ENCODE measurements at places on chromosomes 1 and 21.

DNA sequence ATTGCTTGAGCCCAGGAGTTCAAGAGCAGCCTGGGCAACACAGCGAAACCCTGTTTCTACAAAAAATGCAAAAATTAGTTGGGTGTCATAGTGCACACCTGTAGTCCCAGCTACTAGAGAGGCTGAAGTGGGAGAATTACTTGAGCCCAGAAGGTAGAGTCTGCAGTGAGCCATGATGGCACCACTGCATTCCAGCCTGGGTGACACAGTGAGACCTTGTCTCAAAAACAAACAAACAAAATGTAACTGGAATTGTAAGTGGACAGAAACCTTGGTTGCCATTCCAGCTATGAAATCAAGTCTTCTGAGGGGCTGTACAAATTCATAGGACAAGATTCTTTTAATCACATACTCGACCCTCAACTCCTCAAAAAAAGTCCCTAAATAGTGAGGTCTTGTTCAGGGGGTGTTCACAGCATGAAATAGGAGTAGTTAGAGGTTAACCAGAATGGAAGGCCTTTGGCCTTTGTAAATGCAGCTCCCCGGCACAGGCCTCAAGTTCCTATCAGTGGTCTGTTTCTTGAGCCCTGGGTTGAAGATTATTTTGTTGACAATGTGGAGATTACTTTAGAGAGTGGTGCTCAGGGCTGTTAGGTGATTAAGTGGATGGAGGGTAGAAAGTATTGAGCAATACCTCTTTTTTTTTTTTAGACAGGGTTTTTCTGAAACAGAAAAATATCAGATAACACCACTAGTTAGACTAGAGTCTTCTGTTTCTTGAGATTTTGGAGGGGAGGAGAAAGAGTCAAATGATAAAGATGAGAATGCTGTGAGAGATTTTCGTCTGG lies 138.7 kb upstream of the ZNF648 start:
- DNase-seq: no peak

DNA sequence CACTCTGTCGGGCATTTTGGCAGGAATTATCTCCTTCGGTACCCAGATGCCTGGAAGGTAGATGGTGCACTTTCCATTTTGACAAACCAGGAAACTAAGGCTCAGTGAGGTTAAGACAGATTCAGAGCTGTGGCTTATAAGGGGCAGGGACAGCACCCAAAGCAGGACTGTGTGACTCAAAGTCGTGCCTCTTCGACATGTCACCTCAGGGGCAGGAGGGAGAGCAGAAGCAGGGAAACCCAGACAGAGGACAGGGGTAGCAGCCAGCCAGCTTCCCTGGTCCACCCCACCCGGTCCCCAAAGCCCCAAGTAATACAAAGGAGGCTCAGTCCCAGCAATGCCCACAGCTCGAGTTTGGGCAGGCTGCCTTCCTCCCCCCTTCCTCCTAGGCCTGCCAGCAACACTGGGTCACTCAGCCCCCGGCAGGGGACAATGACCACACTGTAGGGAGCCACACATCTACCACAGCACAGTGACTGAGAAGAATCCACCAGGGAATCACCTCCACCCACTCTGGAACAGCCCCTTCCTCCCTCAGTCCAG lies 2.5 kb downstream of the RHOC start:
- DNase-seq: peak; percentile 70

- no peak for DNase-seq
These were observed 8.2 kb upstream of the MAGOH start for GRCh38 chr1:53246261-53247134.

DNA sequence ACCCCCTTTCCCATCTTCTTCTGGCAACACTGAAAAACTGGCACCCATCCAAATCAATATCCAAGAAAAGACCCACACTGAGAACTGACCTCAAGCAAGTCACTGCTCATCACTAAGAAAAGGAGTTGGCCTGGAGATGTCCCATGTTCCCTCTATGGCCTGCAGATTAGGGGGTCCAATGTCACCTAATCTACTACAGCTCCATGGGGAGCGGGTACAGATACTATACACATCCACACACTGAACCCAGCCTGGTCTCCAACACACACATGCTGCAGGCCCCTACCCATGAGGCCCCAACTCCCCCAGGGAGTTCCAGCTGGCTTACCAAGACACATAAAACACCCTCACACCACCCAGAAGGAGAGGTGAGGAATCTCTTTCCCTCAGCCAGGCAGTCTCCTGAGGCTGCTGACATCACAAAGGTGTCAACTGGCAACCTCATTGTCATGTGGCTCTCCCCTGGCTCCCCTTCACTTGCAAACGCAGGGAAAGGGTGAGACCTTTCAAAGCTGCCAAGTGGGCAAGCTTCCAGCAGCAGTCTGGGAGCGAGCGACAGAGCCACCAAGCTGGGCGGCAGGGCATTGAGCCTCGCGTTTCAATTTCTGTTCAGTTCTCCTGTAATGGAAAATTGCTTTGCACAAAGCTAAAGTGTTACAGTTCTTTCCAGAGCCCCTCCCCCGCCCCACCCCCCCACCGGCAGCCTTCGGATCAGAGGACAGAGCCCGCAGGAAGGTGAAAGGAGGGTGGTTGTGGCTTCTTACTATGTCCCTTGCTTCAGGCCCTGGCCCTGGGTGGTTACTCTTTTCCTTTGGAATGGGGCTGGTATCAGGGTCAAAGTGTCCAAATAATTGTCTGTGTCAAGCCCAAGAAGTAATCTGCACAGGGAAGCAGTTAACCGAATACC lies at the start of gene LRRC52:
Gene LRRC52, plus strand, starts transcription at position 469 of the 907 bp plus-strand sequence. Its CDS starts 297 bp downstream, at position 766.
- DNase-seq: no peak

DNA sequence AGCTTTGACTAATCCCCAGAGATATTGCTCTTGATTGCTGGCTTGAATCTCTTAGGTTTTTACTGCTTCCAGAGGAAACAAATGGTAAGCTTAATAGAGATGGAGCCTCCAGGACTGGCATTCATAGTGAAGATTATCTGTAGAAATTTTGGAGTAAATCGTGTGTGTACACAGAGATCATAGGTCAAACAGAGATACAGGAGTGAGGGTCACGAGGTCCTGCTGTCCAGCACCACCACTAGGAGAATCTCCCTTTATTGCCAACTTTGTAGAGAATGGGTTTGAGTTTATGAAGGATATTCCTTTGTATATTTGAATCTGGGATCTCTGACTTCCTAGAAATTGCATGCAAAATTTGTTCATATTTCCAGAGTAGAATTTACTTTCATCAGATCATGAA lies 7.8 kb upstream of the SERBP1 start:
- no peak for DNase-seq

- DNase-seq: peak; percentile 12
These were observed 129.7 kb upstream of the RUNX1 start for GRCh38 chr21:35178827-35179226.

DNA sequence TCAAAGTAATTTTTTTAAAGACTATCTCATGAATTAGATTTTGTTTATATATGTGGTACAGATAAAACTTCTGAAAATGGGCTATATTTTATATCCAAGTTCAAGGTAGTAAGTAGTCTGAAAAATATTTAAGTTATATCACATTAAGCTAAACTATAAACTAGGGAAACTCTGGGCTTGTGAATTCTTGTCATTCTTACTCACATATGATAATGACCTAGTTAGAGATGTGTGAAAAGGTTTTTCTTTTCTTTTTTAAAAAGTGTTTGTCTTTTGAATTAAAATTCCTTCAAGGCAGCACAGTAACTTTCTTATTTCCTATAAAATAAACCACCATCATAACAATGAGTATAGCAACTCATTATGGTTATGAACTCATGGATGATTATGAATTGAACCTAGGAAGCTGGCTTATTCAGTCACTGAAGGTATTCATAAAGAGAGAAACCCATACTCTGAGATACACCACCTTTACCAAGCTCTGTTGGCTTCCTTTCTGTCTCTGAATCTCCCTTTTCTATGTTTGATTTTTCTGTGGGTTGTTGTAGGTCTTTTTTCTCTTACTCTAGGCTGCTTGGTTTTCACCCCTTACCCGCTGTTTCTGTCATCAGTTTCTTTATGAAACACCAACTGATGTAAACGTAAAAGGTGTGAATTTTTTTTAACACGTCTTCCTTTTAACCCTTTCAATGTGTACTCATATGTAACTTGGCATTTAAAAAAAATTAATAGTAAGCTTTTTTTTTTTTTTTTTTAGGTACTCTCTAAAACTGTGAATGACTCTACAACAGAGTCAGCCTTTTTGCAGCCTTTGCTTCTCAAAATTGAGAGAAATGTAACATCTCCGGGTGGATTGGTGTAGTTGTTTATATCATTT lies 25.2 kb downstream of the IL12RB2 start:
- DNase-seq: peak; percentile 64

DNA sequence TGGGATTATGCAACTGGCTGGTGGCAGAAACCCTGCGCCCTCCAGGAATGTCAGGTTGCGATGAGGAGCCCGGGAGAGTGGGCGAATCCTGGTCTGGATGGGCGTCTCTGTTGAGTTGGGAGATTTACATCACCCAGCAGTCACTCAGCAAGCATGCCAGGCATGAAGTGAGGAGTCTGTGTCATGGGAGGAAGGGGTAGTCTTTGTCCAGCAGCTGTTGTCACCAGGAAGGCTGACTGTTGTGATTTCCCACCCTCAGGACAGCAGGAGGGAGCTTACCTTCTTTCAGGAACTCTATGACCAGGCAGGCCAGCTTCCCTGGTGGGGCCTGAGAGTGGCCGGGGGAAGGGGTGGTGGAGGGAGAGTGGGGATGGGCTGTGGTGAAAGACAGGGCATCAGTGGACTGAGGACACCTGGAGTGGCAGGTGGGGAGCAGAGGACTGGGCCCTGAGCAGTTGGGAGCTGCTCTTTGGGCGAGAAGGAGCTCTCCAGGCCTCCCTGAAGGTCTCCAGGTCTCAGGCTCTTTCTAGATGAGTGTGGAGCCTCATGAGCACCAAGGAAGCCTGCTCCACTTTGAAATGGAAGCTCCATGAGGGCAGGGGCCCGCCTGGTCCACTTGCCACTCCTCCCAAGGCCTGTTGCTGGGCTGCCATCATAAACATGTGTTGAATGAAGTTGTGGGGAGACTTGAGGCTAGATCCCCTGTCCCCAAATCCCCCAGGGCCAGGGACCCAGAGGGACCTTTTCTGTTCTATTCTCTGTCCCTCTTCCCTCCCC lies 21.3 kb upstream of the PKP1 start:
- DNase-seq: no peak

GRCh38 chr1:18142969-18143368 lies 35.4 kb downstream of the IGSF21 start:
- no peak for DNase-seq

DNA sequence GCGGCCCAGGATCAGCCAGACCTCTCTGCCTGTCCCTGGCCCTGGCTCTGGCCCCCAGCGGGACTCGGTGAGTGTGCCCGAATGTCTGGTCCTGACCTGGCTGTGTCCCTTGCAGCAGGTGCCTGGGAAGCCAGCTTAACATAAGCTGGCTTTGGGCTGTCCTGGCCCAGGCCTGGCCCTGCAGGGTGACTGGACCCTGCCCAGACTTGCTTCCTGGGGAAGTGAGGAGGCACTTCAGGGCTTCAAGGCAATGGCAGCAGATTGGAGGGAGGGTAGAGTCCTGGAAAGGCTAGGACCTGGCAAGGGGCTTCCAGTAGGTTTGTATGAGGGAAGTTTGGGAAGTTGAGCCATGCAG lies 16.4 kb downstream of the RPS6KA1 start:
- no peak for DNase-seq

- DNase-seq: no peak
These were observed 36.8 kb downstream of the VWA5B1 start for GRCh38 chr1:20327467-20327866.

GRCh38 chr1:209434066-209434465 lies 149.4 kb upstream of the CAMK1G start:
- DNase-seq: no peak

DNA sequence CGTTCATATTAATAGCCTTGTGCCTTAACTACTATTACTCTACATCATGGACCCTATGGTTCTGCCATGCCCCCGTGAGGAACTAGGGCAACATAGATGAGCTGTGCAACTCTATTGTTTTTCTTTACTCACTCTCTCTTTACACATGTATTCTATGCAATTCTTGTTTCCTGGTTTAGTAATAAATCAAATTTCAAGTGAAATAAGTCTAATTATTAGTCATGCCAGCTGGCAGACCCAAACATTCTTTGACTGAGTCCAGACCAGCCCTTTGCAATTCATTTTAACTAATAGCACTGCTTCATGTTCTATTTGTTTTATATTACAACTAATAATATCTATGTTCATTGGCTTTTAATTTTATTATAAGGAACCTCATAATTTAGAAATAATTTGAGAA lies 789.3 kb upstream of the ADAMTS5 start:
- no peak for DNase-seq

DNA sequence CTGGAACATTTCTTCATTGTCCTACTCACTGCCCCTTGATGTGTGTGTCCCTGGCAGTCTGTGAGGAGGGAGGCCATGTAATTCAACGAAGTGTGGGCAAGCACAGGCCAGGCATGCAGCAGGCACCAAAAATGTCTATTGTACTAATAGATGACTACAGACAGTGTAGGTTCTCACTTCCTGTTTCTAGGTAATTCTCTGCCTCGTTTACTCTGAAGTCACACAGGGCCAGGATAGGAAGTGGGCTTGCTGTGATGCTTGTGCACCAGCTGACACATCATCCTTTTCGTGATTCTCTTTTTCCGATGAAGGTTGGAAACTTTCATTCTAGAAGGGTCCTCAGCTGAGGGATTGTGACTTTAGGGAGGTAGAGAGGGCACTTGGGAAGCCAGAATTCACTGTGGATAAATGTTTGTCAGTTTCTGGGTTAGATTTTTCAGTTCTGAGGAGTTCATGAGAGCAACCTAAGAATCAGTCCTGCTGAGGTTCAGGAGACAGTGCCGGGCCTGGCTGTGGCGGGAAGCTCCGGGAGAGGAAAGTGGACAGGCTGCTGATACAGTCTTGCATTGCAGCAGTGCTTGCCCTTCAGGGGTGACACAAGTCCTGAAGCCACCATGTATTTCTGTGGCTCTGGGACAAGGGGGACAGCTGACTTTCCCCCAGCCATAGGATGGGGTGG lies 4.3 kb upstream of the CSF1 start:
- DNase-seq: peak; percentile 81

DNA sequence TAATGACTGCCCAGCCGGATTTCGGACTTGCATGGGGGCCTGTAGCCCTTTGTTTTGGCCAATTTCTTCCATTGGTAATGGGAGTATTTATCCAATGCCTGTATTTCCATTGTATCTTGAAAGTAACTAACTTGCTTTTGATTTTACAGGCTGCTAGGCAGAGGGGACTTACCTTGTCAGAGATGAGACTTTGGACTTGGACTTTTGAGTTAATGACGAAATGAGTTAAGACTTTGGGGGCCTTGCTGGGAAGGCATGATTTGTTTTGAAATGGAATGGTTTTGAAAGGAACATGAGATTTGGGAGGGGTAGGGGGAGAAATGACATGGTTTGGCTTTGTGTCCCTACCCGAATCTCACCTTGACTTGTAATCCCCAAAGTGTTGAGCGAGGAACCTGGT lies 9.6 kb downstream of the UBE2G2 start:
- no peak for DNase-seq

DNA sequence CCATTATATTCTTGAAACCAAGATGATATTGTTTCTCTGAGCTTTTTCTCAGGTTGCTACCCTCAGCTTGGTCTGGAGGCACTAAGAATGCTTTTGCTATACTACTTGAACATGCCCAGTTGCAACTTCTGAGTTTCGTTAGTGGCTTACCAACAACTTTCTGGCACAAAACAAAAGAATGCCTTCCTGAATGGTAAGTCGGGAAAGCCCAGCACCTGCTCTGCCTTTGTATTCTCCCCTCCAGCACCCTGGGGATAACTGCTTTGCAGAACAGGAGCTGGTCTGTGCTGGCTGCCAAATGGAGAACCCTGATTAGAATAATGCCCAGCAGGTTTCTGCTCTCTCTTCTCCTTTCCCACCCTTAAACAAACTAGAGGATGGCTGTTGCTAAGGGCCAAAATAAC lies 149.3 kb downstream of the TGFB2 start:
- DNase-seq: no peak

GRCh38 chr1:3235496-3235895 lies 166.5 kb downstream of the PRDM16 start:
- no peak for DNase-seq

Measured in activated CD8-positive, alpha-beta T cell treated with anti-CD3 and anti-CD28 coated beads for 36 hours (primary cell).